ENCODE measurements at places on chromosomes 11 and 22. TPM values are rescaled to one million over a fixed set of nuclear protein-coding genes. Genes with fewer than 3 reads are reported as not detected.

DNA sequence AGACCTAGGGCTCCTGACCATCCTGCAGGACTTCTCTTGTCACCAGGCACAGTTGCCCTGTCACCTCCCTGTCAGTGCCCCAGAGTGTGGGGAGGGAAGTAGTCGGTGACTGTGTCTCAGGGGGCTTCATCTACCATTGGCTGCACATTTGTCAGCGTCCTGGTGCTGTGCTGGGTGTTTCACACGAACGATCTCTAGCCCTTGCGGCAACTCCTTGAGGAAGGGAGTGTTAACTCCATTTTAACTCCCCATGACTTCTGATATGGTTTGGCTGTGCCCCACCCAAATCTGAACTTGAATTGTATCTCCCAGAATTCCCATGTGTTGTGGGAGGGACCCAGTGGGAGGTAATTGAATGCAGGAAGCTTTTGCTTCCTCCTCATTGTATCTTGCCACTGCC lies 7.1 kb downstream of the TSKU start:
- H3K27ac ChIP-seq: no peak overlapping the region
- no peak for DNase-seq
- H3K36me3 ChIP-seq: no peaks in the 10 kb centered on the region

DNA sequence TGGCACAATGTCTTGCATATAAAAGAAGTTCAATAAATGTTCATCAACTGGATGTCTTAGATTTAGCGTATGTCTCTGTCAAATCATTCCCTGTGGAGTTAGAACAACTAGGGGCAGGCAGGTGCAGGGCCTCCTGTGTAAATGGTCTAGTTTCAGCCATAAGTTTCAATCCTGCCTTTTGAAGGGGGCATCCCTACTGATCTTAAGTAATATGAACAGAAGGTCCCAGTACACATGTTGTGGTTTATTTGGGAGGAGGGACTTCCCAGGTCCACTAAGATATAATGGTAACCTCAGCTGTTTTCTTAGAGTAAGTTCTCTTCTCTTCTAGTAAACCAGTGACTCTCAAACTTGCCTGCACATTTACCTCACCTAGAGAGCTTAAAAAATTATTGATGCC lies 19.8 kb downstream of the TTC12 start:
- H3K36me3 ChIP-seq: peaks cover 18% of the 10 kb centered on the region
- H3K4me1 ChIP-seq: no peaks in the 10 kb centered on the region
- no peak overlapping the region for H3K4me3 ChIP-seq
- no peak for DNase-seq
- H3K27ac ChIP-seq: no peak overlapping the region

UPK3A gene
- not detected for total RNA-seq

DNA sequence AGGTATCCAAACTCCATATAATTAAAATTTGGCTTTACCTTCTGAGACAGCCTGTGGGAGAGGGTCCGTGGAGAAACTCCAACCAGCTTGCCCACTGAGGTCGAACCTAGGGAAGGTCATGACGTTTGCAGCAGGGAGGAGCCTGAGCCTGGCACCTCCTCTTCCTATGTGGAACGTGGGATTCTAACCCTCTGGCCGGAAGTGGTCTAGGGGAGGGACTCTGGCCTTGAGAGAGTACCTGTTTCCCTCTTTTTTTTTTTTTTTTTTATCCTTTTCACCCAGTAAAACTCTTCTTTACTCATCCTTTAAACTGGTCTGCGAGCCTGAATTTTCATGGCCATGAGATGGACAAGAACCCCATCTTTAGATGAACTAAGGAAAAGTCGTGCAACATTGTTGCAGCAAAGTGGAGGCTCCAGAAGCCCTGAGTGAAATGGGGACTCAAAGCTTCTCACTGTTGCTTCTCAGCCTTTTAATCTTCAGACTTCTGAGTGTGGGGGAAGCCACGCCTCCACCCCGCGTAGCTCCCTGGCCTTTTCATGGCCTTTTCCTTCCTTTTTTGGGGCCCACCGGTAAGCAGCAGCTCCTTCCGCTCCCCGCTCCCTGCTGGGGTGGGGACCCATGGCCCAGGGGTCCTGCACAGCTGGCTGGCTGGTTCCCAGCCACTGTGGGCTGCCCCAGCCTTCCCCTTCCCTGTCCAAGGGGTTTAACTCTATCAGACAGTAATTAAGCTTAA lies 1359.9 kb downstream of the LRRC4C start:
- no peaks in the 10 kb centered on the region for H3K4me1 ChIP-seq
- H3K27me3 ChIP-seq: no peaks in the 10 kb centered on the region
- no peak for DNase-seq
- H3K27ac ChIP-seq: no peak overlapping the region

- no peak for DNase-seq
- peaks cover 9% of the 10 kb centered on the region for H3K27me3 ChIP-seq
- no peak overlapping the region for H3K4me3 ChIP-seq
Observed at GRCh38 chr11:86081455-86081854, 12.6 kb upstream of the PICALM start.

- H3K36me3 ChIP-seq: no peaks in the 10 kb centered on the region
- H3K4me1 ChIP-seq: peaks cover 5% of the 10 kb centered on the region
- H3K4me3 ChIP-seq: no peak overlapping the region
- DNase-seq: no peak
Observed at GRCh38 chr22:26417406-26417805, 11.7 kb upstream of the ASPHD2 start.

ADM gene
- total RNA-seq: 1.5 TPM

DENND6B gene
- 8.8 TPM for total RNA-seq

VSIG10L2 gene
- not detected for total RNA-seq

DNA sequence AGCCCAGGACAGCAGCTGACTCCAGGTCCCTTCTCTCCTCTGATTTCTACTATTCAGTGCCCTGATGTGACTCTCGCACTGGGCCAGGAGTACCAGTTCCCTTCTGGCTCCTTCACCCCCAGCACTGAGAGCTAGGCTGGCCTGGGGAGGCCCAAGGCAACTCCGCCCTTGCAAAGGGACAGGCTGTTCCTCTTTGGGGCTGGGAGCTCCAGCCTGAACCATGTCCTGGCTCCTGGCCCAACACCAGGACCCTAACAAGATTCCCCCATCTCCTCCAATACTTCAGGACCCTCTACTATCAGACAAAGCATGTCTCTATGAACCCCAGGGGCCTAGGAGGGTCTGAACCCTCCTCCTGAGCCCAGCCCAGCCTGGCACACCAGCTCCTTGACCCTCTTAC lies 12.5 kb downstream of the CREB3L1 start:
- H3K27ac ChIP-seq: no peak overlapping the region
- H3K4me3 ChIP-seq: no peak overlapping the region
- peaks cover 9% of the 10 kb centered on the region for H3K27me3 ChIP-seq
- no peaks in the 10 kb centered on the region for H3K36me3 ChIP-seq
- H3K4me1 ChIP-seq: no peaks in the 10 kb centered on the region
- no peak for DNase-seq

GRCh38 chr11:11324090-11324489 lies 29.0 kb downstream of the CSNK2A3 start:
- DNase-seq: no peak
- no peak overlapping the region for H3K27ac ChIP-seq
- H3K36me3 ChIP-seq: no peaks in the 10 kb centered on the region

NRGN gene
- total RNA-seq: 5.3 TPM
